Globus pallidus (tissue), 1 donor: ENCODE measurements at places on chromosomes 7 and 10.

- no peak for DNase-seq
Observed at GRCh38 chr10:76129213-76129612, 697.8 kb downstream of the LRMDA start.

DNA sequence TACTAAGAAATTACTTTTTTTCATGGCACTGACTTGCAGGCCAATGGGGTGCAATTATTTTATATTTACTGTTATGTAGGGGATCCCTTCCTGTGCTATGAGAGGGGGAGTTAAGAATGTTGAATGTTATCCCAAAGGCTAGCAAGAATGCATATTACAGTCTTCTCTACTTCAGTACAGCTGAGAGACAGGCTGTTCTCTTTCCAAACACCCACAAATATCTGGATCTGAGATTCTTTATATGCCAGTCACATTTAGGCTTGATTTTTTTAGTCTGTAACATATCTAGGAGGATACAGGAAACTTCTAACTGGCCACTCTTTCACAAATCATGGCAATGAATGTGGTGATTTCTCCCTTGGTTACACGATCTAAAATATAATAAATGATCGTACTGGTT lies 266.4 kb upstream of the FZD8 start:
- no peak for DNase-seq

GRCh38 chr7:130009848-130010688 lies 41.1 kb downstream of the ZC3HC1 start:
- DNase-seq: no peak

DNA sequence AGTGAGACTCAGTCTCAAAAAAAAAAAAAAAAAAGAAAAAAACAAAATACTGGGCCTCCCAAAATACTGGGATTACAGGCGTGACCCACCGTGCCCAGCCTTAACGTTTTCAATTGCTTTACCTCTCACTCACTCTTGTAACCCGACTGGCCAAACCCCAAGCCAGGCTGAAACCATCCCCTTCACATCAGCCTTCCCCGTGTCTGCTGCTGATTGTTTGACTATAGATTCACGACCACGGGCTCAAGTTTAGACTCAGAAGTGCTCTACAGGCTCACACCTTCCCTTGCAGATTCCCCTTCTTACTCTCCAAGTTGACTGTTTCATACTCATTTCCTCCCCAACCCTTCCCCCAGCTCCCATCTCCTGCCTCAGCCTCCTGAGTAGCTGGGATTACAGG lies 22.3 kb downstream of the TYW1 start:
- DNase-seq: no peak

DNA sequence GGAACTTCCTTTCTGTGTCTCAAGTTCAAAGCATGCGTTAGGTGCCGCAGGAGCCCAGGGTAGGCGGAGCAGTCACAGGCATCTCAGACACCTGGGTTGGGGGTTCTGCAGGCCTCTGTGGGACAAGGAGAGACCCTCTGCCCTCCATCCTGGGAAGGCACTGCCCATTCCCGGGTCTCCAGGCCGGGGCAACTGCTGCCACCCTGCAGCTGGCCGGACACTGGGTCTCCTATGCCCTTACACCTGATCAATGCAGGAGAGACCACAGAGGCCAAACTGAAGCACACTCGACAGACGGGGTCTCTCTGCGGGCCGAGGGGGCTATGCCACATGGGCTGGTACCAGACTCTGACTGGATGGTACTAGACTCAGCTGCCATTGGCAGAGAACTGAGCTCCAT lies 36.9 kb downstream of the YKT6 start:
- DNase-seq: no peak

DNA sequence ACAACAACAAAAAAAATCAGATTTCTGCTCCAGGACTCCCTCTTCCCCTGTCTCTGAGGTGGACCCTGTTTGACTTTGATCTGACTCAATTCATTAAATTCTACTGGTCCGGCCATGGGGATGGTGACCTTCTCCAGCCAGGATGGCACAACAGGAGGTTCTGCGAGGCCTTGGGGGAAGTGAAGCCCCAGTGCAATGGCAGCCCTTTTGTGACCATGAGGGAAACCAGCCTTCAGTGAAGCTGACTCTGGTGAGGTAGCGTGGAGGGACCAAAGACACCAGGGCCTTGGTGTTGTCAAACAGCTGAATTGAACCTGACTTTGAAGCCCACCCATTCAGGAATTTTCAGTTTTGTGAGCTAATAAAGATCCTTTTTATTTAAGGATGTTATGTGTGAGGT lies 44.5 kb downstream of the NPTX2 start:
- DNase-seq: no peak
